Thymus (tissue), 14 donors: ENCODE measurements at places on chromosomes 12 and 14. TPM values are rescaled to one million over a fixed set of nuclear protein-coding genes. Genes with fewer than 3 reads are reported as not detected.
A peak's percentile ranks its signal among the peaks of the same experiment; 100 is the strongest.

DNA sequence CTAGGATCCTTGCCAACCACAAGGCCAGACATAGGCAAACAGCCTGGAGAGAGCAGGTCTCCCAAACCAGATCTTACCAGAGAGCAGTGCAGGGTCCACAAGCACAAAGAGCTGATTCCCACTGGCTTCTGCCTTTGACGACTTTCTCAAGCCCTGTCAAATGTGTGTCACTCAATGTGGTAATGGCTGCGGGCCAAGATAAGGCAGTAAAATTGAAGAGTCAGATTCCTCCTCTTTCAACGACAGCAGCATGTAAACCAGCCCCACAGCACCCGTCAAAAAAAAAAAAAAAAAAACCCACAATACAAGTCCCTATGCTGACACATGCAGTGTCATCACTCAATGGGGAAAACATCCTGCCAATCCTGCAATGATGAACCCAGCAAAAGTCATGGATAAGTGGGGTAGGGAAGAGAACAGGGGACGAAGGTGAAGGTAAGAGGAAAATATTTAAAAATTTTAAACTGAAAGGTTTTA lies at the start of gene STON2:
Gene STON2, minus strand, starts transcription at position 123 of the 477 bp plus-strand sequence. CDS start 1,942 bp downstream, outside the sequence.
- no peak within 1 kb of the TSS for H3K27ac ChIP-seq
- no peaks in the 10 kb centered on the region for H3K27me3 ChIP-seq
- no peaks in the 10 kb centered on the region for H3K36me3 ChIP-seq
- no peak within 1 kb of the TSS for H3K4me3 ChIP-seq
- DNase-seq, result no peak

DNA sequence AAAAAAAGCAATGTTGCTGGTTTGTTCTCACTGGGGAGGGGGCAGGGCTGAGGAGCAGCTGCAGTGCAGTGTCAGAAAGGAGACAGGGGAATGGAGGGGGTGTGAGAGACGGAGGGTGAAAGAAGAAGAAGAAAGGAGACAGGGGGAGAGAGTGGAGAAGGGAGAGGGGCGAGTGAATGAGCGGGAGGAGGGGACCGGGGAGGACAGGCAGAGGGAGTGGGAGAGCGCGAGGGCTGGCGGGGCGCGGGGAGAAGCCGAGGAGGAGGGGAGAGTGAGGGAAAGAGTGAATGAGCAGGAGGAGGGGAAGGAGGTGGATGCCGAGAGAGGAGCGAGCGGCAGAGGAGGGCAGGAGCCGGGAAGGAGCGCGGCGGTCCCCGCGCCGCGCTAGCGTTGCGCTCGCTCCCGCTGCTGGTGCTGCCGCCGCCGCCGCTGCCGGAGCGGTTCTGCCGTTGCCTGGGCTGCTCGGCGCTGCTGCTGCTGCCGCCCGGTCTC lies at the start of gene NOVA1:
Gene NOVA1, minus strand, starts transcription at position 445 of the 492 bp plus-strand sequence. CDS start 597 bp downstream, outside the sequence.
- peak within 1 kb of the TSS; percentile 44 for H3K4me3 ChIP-seq
- no peaks in the 10 kb centered on the region for H3K4me1 ChIP-seq
- no peak for DNase-seq
- H3K27me3 ChIP-seq, result peaks cover 39% of the 10 kb centered on the region

- H3K27ac ChIP-seq, result no peak overlapping the region
- H3K27me3 ChIP-seq, result no peaks in the 10 kb centered on the region
- H3K4me3 ChIP-seq, result no peak overlapping the region
- peaks cover 4% of the 10 kb centered on the region for H3K4me1 ChIP-seq
These were observed 12.5 kb downstream of the RTL1 start for GRCh38 chr14:100891051-100891450.

- H3K36me3 ChIP-seq, result no peaks in the 10 kb centered on the region
- H3K4me1 ChIP-seq, result no peaks in the 10 kb centered on the region
- no peak overlapping the region for H3K27ac ChIP-seq
- H3K4me3 ChIP-seq, result no peak overlapping the region
These were observed 62.6 kb upstream of the BBS10 start for GRCh38 chr12:76410781-76411180.

DNA sequence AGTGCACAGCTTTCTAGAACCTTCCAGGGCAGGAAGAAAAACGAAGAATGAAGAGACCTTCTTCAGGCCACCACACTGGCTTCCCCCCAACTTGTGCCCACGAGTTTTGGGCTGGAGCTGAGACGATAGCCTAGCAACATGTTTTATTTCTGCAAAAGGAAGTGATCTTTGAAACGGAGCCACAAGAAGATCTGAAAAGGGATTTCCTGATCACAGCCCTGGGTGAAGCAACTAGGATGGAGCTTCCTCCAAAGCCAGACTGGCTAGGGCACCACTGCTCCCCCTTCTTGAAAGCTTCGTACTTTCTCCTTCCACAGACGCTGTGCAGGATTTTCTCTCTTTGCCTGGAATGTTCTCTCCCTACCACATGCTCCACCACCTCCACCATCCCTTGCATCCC lies 418.3 kb downstream of the MED13L start:
- H3K27ac ChIP-seq, result no peak overlapping the region
- H3K4me1 ChIP-seq, result no peaks in the 10 kb centered on the region
- H3K4me3 ChIP-seq, result no peak overlapping the region
- peaks cover 4% of the 10 kb centered on the region for H3K27me3 ChIP-seq
- no peaks in the 10 kb centered on the region for H3K36me3 ChIP-seq

- H3K27me3 ChIP-seq, result no peaks in the 10 kb centered on the region
- no peak overlapping the region for H3K27ac ChIP-seq
- H3K36me3 ChIP-seq, result no peaks in the 10 kb centered on the region
- H3K4me1 ChIP-seq, result no peaks in the 10 kb centered on the region
These were observed 117.9 kb downstream of the DPF3 start for GRCh38 chr14:72775923-72776554.

DNA sequence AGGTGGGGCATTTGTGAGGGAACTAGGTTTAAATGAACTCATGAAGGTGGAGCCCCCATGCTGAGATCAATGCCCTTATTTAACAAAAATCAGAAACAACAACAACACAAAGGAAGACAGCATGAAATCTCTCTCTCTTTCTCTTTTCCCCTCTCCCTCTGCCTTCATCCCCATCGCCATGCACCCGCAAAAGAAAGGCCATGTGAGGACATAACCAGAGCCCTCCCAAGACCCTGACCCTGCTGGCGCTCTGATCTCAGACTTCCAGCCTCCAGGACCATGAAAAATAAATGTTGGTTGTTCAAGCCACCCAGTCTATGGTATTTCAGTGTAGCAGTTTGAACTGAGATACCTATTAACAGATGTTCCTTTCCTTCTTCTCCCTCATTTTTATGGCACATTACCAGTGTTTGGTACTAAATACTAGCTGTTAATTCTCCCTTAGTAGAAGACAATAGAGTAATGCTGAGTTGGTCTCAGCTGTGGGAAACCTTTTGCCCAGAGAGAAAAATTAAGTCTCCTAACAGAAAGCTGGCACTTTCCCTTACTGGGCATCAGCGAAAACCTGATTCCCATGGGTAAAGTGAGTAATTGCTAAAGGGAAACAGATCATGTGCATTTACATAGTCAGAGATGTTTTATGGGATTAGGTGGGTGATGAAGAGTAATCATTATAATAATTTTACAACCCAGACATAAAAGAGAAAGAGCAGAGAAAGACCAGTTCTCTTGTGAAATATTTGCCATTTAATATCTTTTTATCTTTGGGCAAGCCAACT lies 264.0 kb upstream of the PLEKHG7 start:
- no peak overlapping the region for H3K4me3 ChIP-seq
- H3K36me3 ChIP-seq, result no peaks in the 10 kb centered on the region
- no peak for DNase-seq
- no peaks in the 10 kb centered on the region for H3K27me3 ChIP-seq

- no peak for DNase-seq
- H3K27me3 ChIP-seq, result no peaks in the 10 kb centered on the region
- H3K4me3 ChIP-seq, result no peak overlapping the region
- H3K4me1 ChIP-seq, result no peaks in the 10 kb centered on the region
- H3K36me3 ChIP-seq, result no peaks in the 10 kb centered on the region
- no peak overlapping the region for H3K27ac ChIP-seq
These were observed 40.9 kb downstream of the PELI2 start for GRCh38 chr14:56159066-56159465.

DNA sequence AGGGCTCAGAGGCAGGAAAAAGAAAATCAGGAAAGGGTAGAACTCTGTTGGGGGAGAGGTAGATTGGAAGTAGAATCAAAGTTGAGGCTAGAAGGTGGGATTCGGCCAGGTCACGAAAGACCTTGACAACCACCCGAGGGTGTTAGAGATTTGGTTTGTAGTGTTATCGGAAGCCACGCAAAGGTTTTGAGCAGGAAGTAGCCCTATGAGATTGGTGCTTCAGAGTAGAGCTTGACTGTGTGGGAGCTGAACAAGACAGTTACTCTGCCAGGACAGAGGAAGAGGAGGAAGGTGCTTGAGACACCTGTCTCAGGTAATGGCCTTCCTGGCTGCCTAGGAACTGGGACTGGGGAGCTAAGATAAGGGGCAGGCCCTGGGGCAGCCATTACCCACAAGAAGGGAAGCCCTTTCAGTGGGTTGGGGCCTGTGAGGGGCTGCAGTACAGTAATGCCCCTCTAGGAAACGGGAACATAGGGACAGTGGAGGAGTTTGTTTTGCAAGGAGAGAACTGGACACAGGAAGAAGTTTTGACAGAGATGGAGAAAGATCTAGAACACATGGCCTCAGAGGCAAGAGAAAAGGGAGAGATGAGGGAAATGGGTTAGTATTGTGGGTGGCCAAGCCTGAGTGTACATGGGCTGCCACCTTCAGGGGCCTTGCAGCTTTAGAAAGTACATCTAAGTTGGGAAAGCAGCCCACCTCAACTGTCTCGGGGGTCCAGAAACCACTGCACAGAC lies 73.5 kb downstream of the RIN3 start:
- no peaks in the 10 kb centered on the region for H3K27me3 ChIP-seq
- H3K36me3 ChIP-seq, result peaks cover 9% of the 10 kb centered on the region
- peak; percentile 54 for DNase-seq
- peaks cover 81% of the 10 kb centered on the region for H3K4me1 ChIP-seq
- H3K27ac ChIP-seq, result peak overlapping the region; percentile 84
- H3K4me3 ChIP-seq, result no peak overlapping the region

- no peak overlapping the region for H3K27ac ChIP-seq
- peaks cover 6% of the 10 kb centered on the region for H3K36me3 ChIP-seq
- peaks cover 28% of the 10 kb centered on the region for H3K4me1 ChIP-seq
These were observed 858 bp upstream of the ANKRD13A start for GRCh38 chr12:109998241-109998903.

DNA sequence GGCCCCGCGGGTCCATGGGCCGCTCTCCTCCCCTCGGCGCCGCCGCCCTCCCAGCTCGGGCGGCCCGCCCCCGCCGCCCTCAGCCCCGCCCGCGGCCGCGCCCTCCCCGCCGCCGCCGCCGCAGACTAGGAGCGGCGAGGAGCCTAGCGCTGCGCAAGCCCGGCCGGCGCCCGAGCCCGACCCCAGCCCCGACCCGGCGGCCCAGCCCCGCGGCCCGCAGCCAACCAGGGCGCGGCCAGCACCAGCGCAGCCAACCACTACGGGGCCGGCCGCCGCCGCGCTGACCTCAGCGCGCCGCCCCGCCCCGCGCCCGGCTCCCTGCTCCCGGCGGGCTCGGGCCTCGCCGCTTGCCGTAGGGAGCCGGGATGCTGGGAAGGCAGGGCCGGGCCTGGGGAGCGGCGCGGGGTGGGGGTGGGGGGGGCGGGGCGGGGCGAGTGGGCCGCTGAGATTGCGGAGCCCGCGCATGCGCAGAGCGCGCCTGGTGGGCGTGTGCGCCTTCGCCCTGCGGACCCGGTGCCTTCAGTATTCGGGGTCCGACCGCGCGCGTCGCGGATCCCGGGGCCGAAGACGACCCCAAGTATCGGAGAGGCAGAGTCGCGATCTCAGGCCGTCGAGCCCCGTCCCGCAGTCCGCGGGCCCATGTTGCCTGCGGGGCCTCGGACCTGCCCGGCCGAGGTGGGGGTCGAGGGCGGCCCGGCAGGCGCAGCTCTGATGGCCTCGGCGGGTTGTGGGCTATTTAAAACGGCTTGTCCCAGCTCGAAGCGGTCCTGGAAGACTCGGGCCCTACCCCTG lies at the start of gene CDC42BPB:
Gene CDC42BPB, minus strand, starts transcription at position 178 of the 792 bp plus-strand sequence. CDS start 376 bp downstream, outside the sequence.
- DNase-seq, result no peak
- peak within 1 kb of the TSS; percentile 56 for H3K4me3 ChIP-seq
- H3K27ac ChIP-seq, result peak within 1 kb of the TSS; percentile 58
- H3K36me3 ChIP-seq, result no peaks in the 10 kb centered on the region

GRCh38 chr12:80187660-80188090 lies 88.3 kb downstream of the OTOGL start:
- no peak for DNase-seq
- H3K27ac ChIP-seq, result peak overlapping the region; percentile 69
- no peaks in the 10 kb centered on the region for H3K4me1 ChIP-seq
- no peak overlapping the region for H3K4me3 ChIP-seq

GRCh38 chr14:73700325-73700724 lies 13.9 kb downstream of the PNMA1 start:
- H3K36me3 ChIP-seq, result no peaks in the 10 kb centered on the region
- no peaks in the 10 kb centered on the region for H3K4me1 ChIP-seq
- no peaks in the 10 kb centered on the region for H3K27me3 ChIP-seq
- DNase-seq, result no peak

GRCh38 chr12:53454707-53455106 lies 2.8 kb downstream of the PCBP2 start:
- no peak overlapping the region for H3K27ac ChIP-seq
- peaks cover 52% of the 10 kb centered on the region for H3K36me3 ChIP-seq
- no peak for DNase-seq
- peaks cover 5% of the 10 kb centered on the region for H3K4me1 ChIP-seq

DNA sequence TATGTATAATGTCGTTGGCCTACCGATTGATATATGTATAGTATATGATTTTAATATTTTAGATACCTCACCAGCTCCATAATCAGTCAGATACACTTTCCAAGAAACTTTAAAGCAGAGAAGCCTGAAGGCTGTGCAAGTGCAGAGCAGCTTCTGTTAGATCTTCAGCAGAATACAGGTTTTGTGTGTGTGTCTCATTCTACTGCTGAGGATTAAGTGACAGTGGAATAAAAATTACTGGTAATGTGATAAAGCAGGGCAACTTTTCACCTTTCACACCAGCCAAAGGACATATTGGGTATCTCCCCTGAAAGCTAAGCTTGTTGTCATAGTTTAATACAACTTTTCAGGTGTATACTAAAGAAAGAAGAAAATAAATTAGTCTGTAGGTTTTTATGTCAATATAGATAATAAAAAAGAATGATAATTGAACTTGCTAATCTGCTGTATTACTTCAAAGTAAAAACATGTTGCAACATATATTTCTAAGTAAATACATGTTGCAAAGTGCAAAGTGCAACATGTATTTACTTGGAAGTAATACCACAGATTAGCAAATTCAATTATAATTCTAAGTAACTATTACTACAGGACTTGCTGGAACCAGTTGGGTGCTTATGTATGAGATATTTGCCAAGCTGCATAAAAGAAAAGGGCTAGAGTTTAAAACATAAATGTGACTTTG lies 128.3 kb downstream of the SLC16A7 start:
- no peaks in the 10 kb centered on the region for H3K27me3 ChIP-seq
- no peak overlapping the region for H3K27ac ChIP-seq
- H3K36me3 ChIP-seq, result no peaks in the 10 kb centered on the region
- no peak overlapping the region for H3K4me3 ChIP-seq
- DNase-seq, result no peak
- H3K4me1 ChIP-seq, result no peaks in the 10 kb centered on the region

Gene KLRC2
- 1.2 TPM for polyA plus RNA-seq

Gene CMA1
- polyA plus RNA-seq, result 0.96 TPM

Gene CCND2
- polyA plus RNA-seq, result 16.0 TPM

Gene FAM186B
- polyA plus RNA-seq, result 0.09 TPM

Gene PTPN6
- 213 TPM for polyA plus RNA-seq

Gene NPFF
- polyA plus RNA-seq, result 3.7 TPM

Gene TMEM229B
- polyA plus RNA-seq, result 6.6 TPM
